ENCODE measurements at places on chromosomes 5 and 9.

- no peak for DNase-seq
These were observed 2.4 kb downstream of the SURF6 start for GRCh38 chr9:133333566-133333965.

DNA sequence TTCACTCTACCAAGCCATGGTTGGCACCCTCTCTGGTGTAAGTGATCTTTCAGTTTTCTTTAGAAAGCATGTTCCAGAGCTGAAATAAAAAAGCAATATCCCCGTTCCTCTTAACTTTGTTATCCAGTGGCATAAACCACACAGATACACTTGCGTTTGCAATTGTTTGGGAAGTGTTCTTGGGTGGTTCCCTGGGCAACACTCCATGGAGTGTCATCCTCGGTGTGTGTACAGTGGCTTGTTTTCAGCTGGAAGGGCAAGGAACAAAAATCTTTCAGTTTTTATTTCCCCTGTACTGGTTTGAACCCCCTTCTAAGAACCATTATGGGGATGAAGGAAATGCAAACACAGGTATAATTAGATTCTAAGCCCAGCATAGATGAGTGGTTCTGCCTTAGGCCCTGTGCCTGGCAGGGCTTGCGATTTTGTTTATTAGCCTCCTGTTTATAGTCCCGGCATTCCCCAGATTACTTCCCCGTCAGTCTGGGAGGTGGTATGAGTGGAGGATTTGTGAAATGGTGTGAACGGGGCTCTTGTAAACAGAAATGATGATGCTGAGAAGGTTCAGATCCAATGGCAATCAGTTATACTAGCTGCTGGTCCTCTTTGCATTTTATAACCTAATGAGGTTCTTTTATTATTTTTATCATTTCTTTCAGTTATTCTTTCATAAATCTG, 76.0 kb upstream of the CD180 start:
- no peak for DNase-seq

DNA sequence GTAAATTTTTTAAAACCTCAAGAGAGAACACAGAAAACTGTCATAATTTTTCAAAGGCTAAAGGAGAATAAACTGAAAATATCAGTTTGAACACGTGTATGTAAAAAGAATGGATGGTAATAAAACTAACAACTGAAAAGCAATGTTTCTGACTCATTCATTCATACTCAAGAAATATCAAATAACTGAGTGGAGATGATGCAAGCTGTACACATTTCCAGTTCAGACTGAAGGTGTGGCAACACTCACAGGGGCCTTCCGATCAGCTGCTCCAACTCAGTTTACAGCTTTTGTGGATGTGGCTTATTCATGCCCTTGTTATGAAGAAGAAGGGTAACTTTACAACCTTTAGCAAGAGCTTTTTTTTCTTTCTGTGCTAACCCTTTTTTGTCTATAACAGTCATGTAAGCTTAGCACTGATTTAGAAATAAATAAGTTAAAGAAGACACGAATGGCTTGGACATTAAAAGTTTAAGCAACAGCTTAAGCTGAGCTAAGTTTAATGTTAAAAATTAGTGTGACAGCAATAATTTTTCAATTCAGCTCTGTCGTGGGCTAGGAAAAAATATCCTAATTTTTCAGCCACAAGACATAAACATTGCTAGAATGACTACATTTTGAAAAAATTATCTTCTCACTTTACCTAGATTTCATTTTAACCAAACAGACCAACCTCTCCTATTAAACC, 453.5 kb downstream of the RAB3C start:
- DNase-seq: peak; percentile 53

DNA sequence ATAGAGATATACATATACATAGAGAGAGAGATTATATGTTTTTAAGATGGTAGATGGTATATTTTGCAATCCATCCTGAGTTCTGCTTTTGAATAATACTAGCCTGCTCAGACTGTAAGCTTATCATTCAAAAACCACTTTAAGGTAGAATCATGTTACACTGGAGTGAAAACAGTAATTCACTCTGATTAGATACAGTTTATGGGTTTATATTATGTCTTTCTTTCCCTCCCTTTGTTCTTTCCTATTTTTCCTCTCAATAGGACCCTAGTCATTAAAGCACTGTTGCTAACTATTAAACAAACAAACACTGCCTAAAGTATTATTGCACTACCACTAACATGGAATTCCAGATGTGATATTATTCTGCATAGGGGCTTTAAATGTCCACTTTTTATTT, 202.0 kb downstream of the ADAMTSL1 start:
- no peak for DNase-seq

DNA sequence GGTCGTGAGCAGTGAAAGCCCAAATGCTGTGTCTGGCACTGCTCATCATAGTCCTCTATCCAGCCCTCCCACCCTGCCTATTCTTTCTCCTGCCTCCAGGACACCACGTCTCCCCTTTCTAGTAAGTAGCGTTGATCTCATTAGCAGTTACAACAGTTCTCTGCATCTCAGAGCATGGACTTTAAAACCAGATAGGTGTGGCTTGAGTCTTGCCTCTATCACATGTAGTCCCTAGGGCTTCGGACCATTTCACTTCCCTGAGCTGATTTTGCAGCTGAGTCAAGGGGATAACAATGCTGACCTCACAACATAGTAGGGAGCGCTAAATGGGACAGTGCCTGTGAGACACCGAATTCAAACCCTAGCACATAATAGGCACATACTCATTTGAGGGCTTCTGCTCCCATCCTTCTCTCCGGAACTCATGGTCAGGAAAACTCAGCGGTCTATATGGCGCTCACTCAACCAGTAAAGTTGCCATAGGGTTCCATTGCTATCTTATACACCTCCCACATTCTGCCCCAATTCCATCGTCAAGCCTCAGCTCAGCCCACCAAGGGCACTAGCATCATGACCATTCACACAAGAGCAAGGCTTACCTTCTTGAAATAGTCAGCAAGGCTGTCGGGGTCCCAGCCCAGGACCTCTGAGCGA, 515 bp downstream of the LCP2 start:
- DNase-seq: peak; percentile 69

DNA sequence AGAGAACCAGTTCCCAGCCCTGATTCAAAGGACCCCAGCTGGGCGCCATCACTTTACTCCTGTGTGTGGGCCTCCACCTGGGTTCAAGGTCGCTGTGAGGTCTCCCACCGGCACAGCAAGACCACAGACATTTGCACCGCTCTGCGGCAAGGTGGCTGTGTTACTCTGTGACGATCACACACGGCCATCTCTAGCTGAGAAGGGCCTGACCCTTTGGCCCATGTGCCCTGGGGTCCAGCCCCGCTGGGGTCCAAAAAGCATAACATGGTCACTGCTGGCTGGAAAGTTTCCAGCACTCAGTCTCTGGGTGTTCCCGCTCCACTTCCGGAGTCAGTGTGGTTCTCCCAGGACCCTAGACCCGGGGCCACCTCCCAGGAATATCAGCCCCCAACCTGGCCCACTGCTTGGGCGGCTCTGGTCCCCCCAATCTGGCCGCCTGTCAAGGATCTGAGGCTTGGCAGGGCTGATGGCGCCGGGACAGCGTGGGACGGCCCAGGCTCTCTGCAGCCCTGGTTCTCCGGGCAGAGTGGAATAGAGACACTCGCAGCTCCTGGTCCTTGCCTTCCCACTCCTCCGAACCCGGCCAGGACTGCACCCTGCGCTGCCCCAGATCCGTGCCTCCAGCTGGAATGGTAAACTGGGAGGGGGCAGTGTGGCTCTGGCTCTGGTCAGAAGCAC, 3.9 kb upstream of the LMX1B start:
- no peak for DNase-seq

All from suppressor macrophage treated with lipopolysaccharide for 1 hour (primary cell).